Effector CD4-positive, alpha-beta T cell (primary cell): ENCODE measurements at places on chromosomes 2 and 18.
A peak's percentile ranks its signal among the peaks of the same experiment; 100 is the strongest.

GRCh38 chr18:5986257-5986931 lies 91.1 kb upstream of the TMEM200C start:
- no peak for DNase-seq

DNA sequence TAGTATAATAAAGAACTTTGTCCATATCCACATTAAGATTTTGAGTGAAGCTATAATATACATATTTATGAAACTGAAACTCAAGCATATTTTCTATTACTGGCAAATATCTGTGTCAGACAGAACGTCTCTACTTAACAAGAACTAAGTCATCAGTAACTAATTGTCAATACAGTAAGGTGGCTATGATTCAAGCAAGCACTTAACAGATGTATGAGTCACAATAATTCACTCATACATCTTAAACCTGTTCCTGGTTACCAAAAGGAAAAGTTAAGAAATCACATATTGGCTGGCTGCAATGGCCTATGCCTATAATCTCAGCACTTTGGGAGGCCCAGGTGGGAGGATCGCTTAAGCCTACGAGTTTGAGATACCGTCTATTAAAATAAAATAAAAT lies 96.0 kb downstream of the SOS1 start:
- no peak for DNase-seq

DNA sequence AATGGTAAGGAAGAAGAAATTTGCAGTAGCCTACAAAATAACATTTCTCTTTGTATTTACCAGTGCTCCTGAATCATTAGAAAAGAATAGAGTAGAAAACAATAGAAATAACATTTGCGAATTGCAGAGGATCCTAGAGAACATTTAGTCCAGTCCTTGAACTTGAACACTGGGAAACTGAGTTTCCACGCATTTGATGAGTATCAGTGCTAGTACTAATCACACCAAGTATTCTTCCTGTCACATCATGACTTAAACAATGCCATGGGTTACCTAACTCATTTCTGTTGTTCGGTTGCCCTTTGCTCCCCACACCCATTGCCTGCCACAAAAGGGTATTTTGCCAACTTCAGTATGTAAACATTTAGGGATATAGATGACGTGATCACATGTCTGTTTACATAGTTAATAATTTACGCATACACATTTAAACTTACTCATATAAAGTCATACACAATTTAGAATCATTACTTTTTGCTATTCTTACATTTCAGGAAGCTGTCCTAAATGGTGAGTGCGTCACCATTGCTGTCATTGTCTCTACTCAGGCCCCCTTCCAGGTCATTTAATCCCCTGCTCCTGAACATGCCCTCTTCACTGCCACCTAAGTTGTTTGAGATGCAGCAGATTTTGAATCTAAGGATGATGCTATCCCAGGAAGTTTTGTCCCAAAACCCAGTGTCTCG lies 42.3 kb downstream of the CRIM1 start:
- no peak for DNase-seq

DNA sequence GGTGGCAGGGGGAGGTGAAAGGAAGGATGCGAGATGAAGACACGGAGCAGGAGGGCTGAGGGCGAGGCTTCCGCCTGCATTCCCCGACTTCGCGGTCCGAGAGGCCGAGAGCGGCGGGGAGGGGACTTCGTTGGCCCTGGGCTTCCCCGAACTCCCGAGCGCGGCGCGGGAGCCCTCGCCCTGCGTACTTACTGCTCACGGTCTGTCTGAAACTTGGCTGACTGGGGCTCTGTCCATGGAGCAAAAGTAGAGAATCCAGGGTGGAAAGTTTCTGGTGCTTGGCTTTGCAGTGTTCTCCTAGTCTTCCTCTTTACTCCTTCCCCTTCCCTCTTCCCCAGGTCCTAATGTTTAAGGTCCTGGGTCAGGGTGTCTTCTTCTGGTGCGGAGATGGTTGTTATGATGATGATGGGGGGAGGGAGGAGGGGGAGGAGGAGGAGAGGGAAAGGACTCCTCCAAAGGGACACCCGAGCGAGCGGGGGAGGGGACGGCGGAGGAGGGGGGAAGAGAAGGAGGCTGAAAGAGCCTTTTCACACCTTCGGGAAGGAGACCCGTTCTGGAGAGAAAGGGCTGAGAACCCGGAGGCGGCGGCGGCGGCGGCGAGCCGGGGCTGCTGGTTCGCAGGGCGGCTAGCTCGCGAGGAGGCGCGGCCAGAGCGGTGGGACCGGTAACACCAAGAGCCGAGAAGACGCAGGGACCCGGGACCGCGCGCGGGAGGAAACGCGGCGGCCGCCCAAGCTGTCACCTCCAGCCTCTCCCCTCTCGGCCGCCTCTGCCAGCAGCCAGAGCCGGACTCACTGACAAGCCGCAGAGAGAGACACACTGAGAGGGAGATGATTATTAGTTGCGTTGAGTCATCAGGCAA lies at the start of gene SATB2:
SATB2 (minus strand) TSS at position 793 of the 862 bp plus-strand sequence. CDS start 1,902 bp downstream, outside the sequence.
- DNase-seq: no peak

DNA sequence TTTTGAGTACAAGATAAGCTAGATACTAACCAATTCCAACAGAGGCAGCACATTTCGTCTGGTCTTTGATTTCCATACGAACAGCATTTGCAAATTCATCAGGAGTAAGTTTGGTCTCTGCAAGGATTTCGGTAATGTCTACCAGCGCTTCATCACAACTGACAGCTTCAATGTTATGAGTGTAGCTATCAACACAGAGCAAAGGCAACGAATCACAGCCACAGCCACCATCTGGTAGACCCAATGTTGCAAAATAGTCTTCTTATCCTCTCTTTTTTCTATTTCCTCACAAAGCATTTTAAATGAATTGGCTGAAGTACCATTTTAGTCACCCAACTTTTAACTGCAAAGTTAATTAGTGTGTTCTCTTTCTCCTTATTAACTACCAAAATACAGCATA lies 68.3 kb downstream of the REV1 start:
- DNase-seq: no peak

DNA sequence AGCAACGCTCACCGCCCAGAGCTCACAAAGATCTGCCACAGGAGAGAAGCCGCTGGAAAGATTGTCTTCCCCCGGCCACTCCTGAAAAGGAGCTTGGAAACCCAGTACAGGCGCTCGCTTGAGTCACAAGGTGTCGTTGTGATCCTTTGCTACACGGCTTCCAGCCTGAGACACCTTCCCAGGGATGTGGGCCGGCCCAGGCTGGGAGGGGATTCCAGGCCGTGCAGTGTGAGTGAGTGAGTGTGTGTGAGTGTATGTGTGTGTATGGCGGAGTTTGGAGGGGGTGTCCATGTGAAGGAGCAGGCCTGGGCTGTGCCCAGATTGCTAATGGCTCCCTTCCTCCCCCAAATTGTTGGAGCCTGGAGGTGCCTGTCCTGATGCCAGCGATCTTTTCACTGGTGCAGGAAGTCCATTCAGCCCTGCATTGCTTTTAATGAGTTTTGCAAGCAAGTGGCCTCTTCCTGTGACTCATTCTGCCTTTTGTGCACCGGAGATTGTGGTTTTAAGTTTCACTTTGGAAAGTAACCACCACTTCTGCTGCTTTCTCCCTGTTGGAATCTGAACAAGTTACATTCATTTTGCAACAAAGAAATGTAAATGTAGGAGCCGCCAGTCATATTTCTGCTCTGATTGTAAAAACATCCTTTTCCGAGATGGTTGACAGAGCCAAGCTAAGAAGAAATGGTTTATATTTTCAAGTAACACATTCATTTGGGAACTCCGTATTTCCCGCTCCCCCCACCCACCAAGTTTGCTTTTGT lies 83.7 kb downstream of the LPIN1 start:
- peak; percentile 25 for DNase-seq

- DNase-seq: no peak
These were observed 20.9 kb upstream of the TANK start for GRCh38 chr2:161139098-161139987.

- DNase-seq: no peak
These were observed 110.3 kb upstream of the SH3BP4 start for GRCh38 chr2:234841321-234842015.

DNA sequence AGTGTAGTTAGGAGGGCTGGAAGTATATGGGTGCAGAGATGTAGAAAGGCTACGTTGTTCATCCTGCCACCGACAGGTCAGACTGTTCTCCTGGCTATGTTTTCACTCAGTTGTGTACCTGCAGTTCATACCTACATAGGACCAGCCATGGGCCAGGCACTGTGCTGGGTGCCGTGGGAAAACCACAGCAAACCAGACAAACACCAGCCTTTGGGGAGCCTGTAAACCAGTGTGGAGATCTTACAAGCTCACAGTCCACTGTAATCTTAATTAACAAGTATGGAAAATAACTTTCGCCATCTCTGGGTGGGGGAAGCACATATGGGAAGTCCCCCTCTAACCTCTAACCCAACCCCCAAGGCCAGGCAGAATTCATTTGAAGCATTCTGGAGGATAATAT lies 12.7 kb downstream of the NCK2 start:
- DNase-seq: no peak

DNA sequence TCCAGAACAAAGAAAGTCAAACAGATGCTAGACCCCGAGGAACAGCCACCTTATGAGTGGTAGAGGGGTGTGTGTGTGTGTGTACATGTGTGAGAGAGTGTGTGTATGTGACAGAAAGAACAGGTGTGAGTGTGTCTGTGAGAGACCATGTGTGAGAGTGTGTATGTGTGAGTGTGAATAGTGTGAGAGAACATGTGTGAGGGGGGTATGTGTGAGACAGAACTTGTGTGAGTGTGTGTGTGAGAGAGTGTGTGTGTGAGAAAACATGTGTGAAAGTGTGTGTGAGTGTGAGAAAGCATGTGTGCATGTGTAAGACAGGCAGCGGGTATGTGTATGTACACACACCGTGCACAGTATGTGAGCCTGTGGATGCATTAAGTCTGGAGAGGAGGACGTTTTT lies 214.3 kb downstream of the SP3 start:
- no peak for DNase-seq

DNA sequence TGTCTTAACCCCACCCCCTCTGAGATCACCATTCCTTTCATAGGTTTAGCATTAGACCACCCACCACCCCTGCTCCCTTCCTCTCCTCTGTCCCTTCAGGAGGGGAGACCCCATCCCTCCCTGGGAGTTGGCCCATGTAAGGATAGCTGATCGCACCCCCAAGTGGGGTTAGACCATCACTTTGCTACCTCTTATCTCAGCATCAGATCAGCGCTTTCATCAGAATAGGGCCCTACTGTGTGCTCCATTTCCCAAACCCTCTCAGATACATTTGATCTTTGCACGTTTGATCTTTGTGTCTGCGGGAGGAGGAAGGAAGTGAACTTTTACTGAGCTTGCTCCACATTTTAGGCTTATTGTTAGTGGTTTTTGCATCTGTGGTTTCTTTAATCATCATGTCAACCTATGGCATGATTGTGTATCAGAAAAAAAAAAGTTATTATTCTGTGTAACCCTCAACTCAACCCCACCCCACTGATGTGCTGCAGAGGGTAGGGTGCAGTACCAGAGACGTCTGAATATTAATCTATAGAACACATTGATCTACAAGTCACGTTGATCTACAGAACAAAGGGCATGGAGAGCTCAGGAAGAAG lies 81.2 kb downstream of the PDCL3 start:
- no peak for DNase-seq

DNA sequence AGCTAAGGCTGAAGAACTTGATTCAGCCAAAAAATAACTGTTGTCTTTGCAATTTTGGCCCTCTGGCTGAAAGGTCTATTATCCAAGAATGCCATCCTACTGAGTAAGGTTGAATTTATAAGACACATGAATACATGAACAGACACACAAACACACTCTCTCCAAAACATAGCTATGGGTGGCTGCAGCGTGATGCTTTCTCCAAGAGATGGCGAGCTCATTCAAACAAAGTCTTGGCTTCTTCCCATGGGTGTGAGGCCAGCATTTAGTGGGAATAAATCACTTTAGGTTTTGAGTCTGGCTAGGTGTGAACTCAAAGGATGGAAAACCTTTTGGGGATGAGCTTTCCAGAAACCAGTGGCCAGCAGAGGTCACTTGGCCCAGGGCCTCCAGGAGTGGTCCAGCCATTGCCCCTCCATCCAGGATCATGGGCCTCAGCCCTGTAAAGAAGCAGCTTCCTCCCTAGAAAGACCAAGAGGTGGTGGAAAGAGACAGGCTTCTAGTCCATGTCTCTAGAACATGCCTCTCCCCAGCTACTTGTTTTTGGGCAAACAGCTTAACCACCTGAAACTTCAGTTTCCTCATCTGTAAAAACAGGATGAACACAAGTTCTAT lies 11.0 kb upstream of the OSR1 start:
- no peak for DNase-seq

DNA sequence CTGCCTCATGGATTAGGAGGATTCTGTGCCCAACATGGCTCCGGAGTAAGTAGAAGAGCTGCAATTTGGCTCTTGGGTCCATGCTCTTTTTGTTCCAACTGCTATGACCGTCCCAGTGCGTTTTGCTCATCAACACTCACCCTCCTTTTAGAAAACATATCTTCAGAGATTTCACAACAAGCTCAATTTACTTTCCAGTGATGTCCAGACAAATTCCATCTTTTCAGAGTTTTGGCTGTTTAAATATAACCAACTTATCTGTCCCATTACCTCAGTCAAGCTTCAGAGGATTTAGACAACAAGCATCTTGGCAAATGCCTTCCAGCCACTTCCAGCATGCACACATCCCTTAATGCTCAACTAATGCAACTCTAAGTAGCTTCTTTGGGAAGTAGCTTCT lies 6.9 kb upstream of the SLC14A2 start:
- DNase-seq: no peak
